ENCODE measurements at places on chromosomes 6 and 20.

DNA sequence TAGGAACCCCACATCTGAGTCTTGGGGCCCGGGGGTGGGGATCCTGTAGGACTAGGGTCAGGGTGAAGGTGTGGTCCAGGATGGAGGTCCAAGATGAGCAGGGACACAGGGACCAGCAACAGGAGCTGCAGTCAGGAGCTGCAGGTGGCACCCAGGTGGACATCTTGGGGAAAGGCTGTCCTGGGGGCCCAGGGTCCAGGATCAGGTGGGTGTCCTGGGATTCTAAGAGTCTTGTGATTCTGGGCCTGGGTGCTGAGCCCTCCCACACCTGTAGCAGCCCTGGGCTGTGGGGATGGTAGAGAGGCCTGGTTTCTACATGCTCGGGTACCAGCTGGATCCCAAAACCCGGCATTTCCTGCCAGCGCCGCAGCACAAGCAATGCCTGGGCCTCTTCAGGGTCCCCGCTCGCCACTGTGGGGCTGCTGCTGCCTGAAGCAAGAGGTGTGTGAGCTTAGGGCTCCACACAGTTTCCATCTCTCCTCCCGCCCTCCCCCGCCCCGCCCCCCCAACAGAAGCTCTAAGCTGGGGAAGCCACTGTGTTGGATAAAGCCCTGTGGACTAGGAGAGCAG lies 20.7 kb downstream of the ERGIC3 start:
- DNase-seq, result no peak

DNA sequence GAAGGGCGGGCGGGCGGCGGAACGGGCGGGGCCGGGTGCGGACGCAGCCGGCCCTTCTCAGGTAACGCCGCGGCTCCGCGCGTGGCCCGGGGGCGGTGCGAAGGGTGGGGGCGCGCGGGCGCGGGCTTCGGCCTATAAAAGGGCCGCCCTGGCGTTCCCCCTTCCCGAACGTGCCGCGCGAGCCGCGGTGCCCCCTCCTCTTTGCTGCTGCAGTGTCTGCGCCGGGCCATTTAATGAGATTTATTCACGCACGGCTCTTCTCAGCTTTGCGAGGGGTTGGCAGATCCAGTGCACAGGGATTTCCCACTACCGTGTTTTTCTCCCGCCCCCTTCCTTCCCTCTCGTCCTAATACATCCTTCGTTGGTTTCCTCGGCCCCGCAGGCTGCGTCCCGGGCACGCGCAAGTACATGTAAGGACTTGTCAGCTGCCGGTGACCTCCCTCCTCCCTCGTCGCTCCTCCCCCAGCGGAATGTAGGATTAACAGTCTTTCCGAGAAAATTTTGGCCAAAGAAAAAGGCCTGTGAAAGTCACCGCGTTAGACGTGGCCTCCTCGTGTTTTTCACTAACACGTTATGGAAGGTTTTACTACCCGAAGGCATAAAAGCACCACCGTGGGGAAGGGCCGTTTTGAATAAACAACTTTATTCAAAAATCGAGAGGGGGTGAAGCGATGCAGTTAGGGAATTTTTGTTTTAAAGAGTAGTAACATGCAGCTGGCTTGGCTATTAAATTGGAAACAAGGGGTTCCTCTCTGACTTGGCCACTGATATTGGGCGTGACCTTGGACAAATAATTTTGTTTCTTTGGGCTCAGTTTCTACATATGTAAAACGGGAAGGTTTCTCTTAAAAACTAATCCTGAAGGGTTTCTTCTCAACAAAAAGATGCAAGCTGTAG lies 966 bp upstream of the REV3L start:
- DNase-seq, result peak; percentile 87

DNA sequence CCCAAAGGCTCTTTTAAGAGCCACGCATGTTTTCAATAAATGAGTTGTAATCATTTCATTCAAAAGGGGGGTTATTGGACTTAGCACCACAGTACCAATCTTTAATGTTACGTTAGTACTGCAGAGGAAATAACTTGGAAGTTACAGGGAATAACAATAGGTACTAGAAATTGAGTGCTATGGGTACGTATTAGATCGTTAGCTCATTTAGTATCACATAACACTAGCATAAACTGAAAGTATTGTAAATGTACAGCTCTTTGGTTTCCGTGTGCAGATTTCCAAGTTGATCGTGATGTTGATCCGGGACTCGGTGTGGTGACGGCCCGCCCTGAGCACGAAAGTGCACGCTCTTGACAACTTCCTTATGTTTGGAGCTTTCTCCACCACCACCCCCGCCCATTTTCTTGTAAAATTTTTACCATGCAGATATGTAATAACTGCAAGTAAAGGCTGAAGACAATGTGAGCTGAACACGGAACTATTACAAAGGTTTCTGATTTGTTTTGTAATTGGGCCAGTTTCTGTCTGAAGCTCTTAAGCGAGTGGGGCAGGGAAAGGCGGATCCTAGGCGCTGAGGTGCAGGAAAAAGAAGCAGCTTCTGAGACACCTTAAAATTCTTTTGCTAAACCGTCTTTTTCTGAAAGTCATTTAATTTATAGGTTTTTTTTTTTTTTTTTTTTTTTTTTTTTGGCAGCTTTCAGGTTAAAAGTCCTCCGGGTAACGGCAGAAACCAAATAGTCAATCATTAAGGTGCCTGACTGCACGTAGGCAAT lies 71.5 kb downstream of the HFE start:
- peak; percentile 54 for DNase-seq

DNA sequence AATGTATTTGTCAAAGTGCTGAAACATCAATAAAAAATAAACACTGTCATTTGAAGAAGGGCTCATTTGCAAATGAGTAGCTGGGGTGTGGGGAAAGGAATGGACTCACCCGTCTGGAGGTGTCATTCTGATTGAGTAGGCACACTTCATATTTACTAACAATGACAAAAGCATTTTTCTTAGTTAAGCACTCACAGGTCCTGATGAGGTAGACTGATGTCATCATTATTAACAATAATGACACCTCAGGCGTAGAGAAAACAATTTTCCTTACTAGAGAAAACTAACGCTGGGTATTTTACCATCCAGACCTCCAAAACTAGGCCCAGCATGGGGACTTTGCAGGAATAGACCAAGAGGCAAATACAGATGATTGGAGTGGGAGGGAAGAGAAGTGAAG lies 76.0 kb downstream of the UNC5CL start:
- DNase-seq, result no peak

Measured in Calu3 (cell line).